GF-D8 (cell line): ENCODE measurements at places on chromosomes 2 and 18.

GRCh38 chr2:212406716-212407115, 131.9 kb downstream of the ERBB4 start:
- DNase-seq: no peak

DNA sequence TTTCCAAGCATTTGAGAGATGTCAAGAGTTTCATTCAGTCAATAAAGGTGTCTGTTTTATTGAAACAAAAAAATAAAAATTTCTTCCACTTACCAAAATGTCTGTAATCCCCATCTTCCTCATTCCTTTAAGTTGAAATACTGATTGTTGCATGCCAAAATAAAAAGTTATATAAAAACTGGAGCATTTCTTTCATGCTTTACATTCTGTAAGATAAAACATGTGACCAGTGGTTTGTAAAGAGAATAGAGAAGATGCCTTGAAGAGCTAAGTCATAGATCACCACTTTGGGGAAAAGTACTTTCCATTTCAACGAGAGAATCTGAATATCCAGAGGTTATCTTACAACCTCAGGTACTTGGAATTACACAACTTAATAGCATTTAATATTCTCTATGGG, 35.9 kb upstream of the MYO1B start:
- DNase-seq: no peak

DNA sequence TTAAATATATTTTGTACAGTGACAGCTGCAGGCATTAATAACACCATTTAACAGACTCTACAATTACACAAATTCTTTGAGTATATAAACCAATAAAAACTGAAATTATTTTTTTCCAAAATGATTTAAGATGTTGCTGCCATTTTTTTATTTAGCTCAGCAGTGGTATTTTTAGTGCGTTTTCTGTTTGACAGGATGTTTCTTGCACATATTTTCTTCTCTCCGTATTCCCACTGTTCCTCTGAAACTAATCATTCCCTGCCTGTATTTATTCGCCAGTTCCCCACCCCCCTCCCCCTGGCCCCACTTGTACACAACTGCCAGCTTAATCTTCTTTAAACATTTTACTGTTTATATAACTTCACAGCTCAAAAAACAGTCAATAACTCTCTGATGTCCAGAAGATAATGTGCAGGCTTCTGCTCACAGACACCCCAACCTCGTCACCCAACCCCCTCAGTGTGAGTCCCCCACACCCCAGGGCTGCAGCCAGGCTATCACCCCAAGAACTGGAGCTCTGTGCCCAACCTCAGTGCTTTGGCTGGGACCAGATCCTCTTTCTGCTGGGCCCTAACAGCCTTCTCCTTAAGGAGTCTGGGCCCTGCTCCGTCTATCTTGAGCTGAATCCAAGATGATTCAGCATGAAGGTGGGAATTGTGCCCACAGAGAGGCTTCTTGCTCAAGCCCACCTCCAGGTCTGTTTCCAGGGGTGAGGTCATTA, 41.6 kb upstream of the MAP4K4 start:
- no peak for DNase-seq

- DNase-seq: no peak
Measured at GRCh38 chr18:48200631-48201336, 208.4 kb downstream of the ZBTB7C start.
